ENCODE measurements at places on chromosomes 5 and 9. TPM values are rescaled to one million over a fixed set of nuclear protein-coding genes. Genes with fewer than 3 reads are reported as not detected.

ADGRV1 gene
- 3.5 TPM for total RNA-seq

FBXO38 gene
- 53.1 TPM for total RNA-seq

TSSK1B gene
- not detected for total RNA-seq

LECT2 gene
- total RNA-seq = not detected

ACTL7B gene
- total RNA-seq = not detected
